ENCODE measurements at places on chromosomes 1 and 21.
A peak's percentile ranks its signal among the peaks of the same experiment; 100 is the strongest.

DNA sequence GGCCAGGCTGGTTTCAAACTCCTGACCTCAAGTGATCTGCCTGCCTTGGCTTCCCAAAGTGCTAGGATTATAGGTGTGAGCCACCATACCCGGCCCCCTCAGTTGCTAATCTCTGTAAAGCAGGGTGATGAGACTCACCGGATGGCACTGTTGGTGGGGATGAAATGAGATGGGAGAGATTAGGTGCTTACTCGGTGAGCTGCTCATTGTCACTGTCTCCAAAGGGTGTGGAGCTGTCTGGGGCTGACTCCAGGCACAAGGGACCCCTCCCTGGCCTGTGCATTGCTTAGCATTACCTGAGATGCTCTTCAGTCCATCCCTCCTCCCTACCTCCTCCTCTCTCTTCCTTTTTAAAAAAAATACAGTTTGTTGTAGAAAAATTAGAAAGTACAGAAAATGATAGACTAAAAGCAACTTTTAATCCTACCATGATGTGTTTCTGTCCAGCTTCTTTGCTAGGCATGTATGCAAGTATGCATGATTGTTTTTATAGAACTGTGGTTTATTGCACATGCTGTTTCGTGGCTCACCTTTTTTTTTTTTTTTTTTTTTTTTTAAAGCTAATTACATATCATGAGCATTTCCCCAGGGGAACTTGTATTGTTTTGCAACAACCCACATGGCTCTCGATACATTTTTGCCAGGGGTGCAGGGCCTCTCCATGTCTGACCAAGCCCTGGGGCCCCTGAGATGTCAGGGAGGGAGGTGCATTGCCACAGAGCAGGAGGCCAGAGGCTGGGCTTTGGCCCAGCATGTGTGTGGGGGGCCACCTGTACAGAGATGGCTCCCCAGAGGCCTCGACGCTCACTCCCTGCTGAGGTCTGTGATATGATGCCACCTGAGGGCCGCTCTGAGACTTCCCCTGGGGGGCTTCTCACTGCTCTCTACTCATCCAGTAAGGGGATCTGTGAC is 55.4 kb downstream of the ARHGEF10L start:
- no peak for DNase-seq

- no peak for DNase-seq
These were observed 202.5 kb downstream of the FGGY start for GRCh38 chr1:59499273-59499942.

DNA sequence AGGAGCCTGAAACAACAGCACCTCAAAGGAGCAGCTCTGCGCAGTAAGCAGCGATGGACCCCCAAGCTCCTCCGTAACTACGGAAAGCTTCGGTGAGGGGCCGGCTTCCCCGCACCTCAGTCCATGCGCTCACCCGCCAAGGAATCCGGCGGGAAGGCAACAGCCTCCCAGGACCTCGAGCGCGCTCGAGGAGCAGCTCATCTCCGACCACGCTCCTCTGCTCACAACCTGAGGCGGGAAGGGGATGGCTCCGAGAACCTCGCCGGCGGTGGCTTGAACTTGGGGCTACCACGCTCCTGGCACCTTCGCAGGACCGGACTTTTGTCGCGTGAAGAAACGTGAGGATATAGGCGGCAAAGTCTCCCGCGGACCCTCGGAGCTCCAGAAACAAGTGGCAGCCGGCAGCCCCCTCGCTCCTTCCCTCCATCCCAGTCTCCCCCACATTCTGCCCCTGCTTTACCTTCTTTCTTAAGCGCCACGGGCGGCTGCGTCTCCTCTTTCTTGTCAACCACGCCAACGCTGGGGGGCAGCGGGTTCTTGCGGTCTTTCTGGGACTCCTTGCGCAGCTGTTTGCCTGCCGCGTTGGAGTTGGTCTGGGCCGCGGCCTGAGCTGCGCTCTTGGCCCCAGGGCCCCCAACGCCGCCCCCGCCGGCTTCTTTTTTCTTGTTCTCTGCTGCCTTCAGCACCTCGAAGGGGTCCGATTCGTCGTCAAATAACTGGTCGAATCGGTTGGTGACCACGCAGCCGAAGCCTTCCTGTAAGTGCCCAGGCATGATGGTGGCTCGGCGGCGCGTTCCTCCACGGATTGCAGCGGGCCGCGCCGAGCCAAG is 459 bp downstream of the SERBP1 start:
- DNase-seq: no peak

GRCh38 chr1:47510282-47510811 is 72.5 kb downstream of the FOXD2 start:
- no peak for DNase-seq

- DNase-seq: no peak
These were observed 62.6 kb upstream of the IRF2BP2 start for GRCh38 chr1:234672349-234673135.

GRCh38 chr1:205172729-205173366 is 38.7 kb downstream of the DSTYK start:
- DNase-seq: peak; percentile 94

DNA sequence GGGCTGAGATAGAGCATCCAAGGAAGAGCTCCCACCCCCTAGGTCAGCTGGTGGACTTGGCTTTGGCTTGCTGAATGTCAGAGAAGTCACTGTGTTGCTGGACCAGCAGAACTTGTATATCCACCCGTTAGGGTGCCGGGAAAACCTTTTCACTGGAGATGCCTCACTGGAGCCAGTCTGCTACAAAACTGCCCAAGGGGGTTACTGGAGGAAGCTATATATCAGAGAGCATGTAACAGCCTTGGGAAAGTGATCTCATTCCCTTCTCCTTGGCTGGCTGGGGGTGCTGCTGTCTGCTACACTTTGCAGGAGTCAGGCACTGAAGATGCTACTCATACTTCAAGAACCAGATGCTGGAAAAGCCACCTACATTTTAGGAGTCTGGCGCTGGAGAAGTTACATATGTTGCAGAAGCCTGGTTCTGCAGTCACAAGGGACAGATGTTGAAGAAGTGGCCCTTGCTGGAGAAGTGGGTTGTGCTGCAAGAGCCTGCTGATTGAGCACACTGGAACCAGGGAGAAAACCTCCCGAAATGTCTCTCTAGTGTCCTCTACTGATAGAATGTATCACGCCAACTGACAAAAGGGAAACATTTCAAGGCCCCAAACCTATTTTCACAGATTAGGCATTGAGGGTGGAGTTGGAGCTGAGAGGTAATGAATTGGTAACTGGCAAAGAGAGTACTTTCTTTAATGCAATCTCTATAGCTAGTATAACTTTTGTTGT is 250.6 kb downstream of the SPATA17 start:
- no peak for DNase-seq

DNA sequence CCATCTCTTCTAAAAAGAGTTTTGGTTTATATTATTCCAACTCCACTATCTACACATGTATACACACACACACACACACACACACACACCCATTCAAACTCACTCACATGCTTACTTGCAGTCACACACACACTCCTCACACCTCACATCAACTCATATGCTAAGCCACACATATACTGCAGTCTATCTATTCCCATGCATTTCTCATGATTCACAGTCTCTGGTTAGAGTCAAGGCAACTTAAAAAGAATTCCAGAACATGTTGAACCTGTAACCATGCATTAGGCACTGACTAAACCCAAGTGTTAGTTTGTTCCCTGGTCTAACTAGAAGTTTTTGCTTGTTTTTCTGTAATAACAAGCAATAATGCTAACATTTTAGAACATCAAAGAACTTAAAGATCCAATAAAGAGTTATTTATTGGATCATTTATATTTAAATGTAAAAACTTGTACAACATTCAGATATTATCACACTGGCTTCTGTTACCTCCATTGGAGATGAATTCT is 931.1 kb downstream of the PLA2G4A start:
- DNase-seq: no peak

- DNase-seq: no peak
These were observed 73.1 kb downstream of the UMODL1 start for GRCh38 chr21:42144221-42144620.

- peak; percentile 12 for DNase-seq
These were observed 11.0 kb downstream of the DMRTB1 start for GRCh38 chr1:53470155-53470554.

DNA sequence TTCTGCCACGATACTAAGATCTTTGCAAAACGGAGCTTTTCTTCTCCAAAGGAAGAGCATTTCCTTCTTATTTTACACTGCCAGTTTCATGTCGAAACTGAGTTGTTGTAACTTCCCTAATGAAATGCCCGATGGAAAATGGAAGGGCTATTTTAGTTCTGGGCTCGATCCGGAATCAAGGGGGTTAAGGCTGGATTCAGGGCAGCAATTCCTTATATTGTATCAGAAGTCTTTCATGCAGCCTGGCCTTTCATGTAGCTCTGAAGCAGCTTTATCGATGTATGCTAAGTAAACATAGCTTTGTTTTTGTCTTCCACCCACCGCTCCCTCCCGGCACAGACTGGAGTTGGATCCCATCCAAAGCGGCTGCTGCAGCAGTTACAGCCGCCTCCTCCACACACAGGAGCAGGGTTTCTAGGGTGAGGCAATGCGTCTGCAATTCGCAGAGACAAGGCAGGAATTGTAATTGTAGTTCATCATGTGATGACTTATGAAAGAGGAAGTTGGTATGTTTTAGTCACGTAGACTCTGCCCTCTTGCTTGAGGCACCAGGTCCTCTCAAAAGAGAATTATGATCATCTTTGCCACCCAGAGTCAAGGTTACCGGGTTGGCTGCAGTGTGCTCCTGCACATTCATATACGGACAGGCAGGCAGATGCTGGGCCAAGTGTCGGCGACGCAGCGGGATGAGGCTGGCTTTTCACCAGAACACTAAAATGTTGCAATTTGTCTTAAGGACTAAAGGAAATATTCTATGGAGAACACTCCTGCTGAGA is 2.6 kb upstream of the IRF2BP2 start:
- peak; percentile 99 for DNase-seq
